ENCODE measurements at places on chromosomes 7 and 10.

DNA sequence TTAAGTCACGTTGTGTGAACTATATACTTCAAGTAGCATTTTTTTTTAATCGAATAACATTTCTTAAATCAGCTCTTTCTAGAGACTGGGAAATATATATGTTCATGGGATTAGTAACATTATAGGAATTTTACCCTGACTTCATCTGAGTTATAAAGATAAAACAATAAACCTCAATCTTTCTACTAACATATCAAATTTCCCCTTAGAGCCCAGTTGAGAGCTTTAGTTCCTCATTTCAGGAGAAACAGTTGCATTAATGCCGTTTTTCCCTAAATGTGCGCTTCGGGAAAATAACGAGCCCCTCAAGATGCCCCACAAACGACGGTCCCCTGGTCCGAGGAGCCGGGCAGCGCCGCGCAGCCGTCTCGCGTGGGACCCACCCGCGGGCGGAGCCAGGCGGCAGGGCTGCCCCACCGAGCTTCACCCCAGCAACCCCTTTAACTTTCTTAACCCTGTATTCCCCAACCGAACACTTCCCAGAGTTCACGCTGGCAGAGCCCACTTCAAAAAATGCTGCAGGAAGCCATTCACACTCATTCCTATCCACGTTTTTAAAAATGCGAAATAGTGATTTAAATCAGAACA is 152.5 kb upstream of the YAE1 start:
- DNase-seq, result no peak

DNA sequence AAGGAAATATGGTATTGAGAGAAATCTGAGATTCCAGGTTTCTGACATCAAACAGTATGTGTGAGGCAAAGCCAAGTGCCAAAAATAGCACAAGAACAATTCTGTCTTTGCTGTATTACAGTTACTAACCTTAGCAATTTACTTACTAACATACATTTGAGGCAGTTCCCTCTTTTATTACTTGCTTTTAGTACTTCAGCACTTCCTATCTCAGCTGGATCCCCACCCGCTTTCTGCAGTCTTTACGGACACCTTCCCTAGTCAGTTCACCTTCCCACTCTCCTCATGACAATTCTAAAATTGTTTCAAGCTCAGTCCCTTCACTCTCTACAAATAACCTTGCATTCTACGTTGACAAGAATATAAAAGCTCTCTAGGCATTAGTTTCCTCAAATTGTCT is 79.2 kb downstream of the ELAPOR2 start:
- DNase-seq, result no peak

DNA sequence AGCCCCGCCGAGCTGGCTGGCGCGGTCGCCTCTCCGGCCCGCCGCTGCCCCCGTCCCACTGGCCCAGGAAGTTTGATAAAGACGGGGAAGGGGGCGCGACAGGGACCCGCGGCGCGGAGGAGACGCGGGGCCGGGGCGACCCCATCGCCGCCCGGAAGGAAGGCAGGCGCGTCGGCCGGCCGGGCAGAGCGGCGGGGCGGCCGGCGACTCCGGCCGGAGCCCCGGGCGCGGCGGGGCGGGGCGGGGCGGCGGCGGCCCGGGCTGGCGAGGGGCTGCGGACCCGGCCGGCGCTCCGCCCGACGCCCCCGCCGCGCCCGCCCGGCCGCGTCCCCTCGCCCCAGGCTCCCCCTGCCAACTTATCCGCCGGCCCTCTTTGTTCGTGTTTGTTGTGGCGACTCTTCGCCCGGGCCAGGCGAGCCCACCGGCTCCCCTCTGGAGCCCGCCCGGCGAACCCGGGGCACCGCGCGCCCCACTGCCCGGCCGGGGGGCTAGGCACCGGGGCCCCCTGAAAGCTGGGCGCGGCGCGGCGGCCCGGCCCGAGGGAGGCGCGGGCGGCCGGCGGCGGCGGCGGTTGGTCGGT is 571 bp downstream of the KDM7A start:
- no peak for DNase-seq

DNA sequence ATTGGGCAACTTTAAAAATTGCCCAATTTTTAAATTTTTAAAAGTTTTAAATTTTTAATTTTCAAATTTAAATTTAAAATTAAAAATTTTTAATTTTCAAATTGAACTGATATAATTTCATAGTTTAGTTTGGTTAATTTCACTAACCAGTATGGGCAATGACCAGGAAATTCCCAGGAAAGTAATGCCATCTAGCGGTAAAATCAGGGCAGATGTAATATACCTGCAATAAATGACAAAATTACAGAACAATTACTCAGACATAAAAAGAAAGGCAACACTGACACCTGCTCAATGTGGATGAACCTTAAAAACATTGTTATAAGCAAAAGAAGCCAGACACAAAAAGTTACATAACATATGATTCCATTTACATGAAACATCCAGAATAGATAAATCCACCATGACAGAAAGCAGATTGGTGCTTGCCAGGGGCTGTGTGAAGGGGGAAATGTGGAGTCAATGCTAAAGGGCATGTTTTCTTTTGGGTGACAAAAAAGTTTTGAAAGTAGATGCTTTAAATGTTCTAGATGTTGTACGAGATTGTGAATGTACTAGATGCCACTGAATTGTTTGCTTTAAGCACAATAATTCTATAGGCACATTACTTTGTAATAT is 28.6 kb upstream of the SLC16A12 start:
- DNase-seq, result no peak

GRCh38 chr10:75040576-75040975 is 70.9 kb upstream of the SAMD8 start:
- DNase-seq, result no peak

DNA sequence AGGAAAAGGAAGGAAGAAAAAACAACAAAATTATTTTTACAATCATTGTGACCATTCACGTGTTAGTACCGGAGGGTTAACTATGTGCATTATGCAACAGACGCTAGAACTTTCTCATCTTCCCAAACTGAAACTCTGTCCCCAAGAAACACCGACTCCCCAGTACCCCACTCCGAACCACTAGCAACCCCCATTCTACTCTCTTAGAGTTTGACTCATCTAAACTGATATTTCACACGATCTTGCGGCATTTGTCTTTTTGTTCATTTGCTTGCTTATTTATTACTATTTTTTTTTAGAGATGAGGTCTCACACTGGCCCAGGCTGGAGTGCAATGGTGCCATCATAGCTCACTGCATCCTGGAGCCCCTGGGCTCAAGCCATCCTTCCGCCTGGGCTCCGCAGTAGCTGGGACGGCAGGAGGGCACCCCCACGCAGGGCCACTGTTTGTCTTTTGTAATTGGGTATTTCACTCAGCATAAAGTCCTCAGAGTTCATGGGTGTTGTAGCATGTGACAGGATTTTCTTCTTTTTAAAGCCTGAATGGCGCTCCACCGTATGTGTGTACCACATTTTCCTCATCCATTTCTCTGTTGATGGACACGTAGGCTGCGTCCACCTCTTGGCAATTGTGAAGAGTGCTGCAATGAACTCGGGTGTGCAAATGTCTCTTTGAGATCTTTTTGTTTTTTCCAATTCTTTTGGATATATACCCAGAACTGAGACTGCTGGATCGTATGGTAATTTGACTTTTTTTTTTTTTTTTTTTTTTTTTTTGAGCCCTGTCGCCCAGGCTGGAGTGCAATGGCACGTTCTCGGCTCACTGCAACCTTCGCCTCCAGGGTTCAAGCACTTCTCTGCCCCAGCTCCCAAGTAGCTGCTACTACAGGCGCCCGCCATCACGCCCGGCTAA is 9.5 kb downstream of the MNX1 start:
- no peak for DNase-seq

- no peak for DNase-seq
Measured at GRCh38 chr10:110739811-110740271, 95.7 kb downstream of the RBM20 start.

DNA sequence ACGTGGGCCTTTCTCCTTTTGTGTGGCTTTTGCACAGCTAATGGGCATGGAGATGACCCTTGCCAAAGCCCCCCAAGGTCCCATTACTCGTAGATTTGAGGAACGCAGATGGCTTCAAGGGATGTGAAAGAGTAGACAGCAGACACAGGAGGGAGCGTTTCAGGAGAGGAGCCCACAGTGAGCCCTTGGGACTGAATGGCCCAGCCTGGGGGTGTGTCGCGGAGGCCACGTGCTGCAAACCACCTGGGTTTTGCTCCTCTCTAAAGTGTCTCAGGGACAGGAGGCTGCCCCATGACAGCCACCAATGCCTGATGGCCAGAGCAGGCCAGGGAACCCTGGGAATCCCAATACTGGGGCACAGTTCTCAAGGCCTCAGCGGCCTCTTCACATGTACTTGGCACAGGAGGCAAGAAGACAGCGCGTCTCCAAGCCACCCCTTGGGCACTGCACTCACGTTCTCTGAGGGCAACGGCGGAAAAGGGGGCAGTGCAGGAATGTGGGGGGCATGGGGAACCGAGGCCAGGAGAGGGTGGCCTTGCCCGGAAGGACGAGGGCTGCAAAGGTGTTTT is 185.2 kb downstream of the WDR37 start:
- DNase-seq, result no peak

DNA sequence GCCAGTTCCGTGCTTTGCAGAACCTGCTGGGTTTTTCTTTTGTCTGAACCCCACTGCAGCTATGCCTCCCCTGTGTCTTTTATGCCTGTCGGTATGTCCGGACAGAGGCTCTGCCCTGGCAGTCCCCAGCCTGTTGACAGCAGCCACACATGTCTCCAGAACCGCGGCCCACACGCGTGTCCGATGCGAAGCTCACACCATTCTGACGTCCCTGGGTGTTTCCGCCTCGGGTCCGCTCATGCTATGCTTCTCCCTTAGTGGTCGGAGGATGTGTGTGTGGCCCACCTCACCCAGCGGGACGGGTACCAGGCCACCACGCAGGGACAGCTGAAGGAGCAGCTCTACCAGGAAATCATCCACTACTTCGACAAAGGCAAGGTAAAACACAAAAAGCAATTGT is 164.6 kb upstream of the NPS start:
- no peak for DNase-seq

DNA sequence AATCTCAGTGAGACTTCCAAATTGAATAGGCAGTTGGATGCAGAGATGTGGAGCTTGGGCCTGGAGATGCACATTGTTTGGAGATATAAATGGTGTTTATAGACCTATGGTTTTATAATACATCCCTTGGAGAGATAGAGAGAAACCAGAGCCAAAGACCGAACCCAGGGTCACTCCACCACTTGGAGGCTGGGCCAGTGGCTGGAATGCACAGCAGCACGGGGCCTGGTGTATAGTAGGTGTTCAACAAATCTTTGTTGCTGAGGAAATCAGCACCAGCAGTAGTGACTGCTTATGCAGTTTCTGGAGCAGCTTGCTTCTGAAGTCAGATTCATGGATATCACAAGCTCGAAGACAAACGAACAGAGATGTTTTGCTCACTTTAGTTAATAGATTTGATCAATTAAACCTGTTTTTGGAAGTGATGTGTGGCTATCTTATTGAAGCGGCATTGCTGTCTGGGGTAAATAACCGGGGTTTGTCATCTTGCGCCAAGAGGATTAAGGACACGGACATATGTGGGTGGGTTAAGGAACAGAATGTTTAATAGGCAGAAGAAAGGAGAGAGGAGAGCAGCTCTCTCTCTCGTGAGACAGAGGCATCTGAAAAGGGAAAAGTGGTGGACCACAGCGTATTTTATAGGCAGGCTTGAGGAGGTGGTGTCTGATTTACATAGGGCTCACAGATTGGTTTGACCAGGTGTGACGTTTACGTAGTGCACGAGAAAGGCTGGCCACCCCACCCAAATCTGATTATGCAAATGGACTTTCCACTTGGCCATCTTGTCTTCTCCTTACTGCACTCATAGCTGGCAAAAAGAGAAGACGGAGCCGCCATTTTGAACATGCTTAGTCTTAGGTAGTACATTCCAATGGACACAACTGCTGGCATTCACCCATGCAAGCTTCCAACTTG is 11.1 kb downstream of the RBP4 start:
- no peak for DNase-seq

- peak; percentile 92 for DNase-seq
Measured at GRCh38 chr7:5396999-5397663, 26.5 kb downstream of the TNRC18 start.

- peak; percentile 70 for DNase-seq
Measured at GRCh38 chr7:2237109-2237602, 4.4 kb upstream of the MAD1L1 start.

GRCh38 chr7:66748791-66749190 is 8.3 kb downstream of the RABGEF1 start:
- DNase-seq, result no peak

DNA sequence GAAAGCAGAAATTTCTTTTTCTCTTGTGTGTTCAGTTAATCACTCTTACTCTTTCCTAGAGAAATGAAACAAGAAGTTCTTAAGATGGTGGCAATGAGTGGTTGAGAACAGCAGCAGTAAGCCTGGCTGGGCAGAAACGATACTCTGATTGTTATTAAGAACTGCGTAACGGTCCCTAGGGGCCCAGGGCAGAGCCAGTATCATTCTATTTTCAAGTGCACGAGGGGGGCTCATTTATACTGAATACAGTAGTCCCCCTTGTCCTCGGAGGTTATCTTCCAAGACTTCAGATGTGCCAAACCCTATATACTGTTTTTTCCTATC is 64.9 kb downstream of the EEPD1 start:
- no peak for DNase-seq

- DNase-seq, result no peak
Measured at GRCh38 chr10:78058562-78058961, 24.9 kb downstream of the RPS24 start.

- no peak for DNase-seq
Measured at GRCh38 chr10:634256-634655, 55.2 kb downstream of the DIP2C start.

GRCh38 chr10:70649526-70649925 is 22.8 kb upstream of the ADAMTS14 start:
- DNase-seq, result no peak

GRCh38 chr7:129168231-129169021 is 20.0 kb upstream of the SMO start:
- DNase-seq, result no peak

GRCh38 chr7:31002256-31002655 is 38.5 kb downstream of the GHRHR start:
- DNase-seq, result no peak

GRCh38 chr7:138816650-138817049 is 18.7 kb upstream of the ATP6V0A4 start:
- DNase-seq, result no peak

DNA sequence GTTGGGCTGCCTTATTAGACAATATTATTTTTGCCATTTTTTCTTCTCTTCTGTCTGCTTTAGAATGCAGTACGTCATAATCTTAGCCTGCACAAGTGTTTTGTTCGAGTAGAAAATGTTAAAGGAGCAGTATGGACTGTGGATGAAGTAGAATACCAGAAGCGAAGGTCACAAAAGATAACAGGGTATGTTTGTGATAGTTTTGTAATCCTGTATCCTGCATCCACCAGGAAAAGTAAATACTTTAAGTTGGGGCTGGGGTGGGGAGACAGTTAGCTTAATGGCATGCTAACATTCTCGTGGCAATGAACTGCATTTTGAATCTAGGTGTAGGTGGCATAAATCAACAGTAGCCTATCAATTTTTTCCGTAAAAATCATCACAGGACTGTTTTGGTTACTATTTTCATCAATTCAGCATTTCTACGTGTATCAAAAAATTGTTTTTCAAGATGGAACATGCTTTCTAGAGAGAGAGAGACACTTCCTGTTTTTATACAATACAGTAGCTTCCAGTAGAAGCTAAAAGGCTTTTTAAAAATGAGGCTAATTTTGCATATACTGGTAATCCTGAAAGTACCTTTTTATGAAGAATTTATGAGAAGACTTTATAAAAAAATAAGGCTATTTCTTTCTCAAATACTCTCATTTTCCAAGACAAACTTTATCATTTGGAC is 247.5 kb downstream of the FOXP2 start:
- no peak for DNase-seq

- DNase-seq, result no peak
Measured at GRCh38 chr7:42315631-42316030, 78.6 kb upstream of the GLI3 start.
